Activated CD4-positive, alpha-beta memory T cell treated with anti-CD3 and anti-CD28 coated beads, Interleukin-2, amount 10 ng/mL, durations not matched to agents 7 days and 5 days (primary cell): ENCODE measurements at places on chromosomes 1 and 21.
A peak's percentile ranks its signal among the peaks of the same experiment; 100 is the strongest.

- H3K4me1 ChIP-seq: no peaks in the 10 kb centered on the region
- no peak overlapping the region for H3K4me3 ChIP-seq
- H3K27ac ChIP-seq: no peak overlapping the region
- H3K36me3 ChIP-seq: no peaks in the 10 kb centered on the region
Observed at GRCh38 chr1:217249857-217250256, 381.0 kb downstream of the GPATCH2 start.

GRCh38 chr1:101200513-101200912 lies 36.3 kb upstream of the S1PR1 start:
- peaks cover 32% of the 10 kb centered on the region for H3K36me3 ChIP-seq
- no peaks in the 10 kb centered on the region for H3K27me3 ChIP-seq
- no peak overlapping the region for H3K4me3 ChIP-seq
- peaks cover 35% of the 10 kb centered on the region for H3K4me1 ChIP-seq
- no peak for DNase-seq
- peak overlapping the region; percentile 71 for H3K27ac ChIP-seq

DNA sequence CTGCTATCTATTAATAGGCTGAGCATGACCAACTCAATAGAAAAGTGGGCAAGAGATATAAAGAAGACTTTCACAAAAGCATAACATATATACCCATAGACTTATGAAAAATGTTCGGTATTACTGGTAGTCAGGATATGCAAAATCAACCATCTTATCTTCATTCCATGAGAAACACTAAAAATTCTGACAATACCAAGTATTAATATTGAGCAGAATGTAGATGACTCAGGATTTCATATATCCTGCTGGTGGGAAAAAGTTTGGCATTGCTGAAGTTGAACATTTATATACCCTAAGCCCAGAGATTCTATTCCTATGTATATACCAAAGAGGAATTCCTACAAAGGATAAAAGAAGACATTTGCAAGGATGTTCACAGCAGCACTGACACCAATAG lies 138.3 kb downstream of the CLEC20A start:
- H3K4me3 ChIP-seq: no peak overlapping the region
- no peaks in the 10 kb centered on the region for H3K4me1 ChIP-seq
- H3K36me3 ChIP-seq: no peaks in the 10 kb centered on the region
- no peak overlapping the region for H3K27ac ChIP-seq
- H3K27me3 ChIP-seq: no peaks in the 10 kb centered on the region

DNA sequence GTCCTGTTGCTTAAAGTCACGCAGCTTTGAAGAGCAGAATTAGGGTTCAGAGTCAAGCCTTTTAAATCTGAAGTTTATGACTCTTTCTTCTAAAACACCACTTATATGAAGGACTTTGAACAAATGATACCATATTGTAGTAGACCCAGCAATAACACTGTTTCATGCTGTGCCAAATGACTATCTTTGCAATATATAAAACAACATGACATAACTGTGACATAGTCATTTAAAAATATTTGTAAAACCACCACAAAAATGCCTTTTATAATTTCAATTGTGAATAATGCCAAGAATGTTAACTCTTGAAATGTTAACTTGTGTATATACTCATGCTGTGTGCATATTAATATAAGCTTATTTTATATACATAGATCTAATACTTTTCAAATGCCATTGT lies 452.1 kb upstream of the NEGR1 start:
- no peaks in the 10 kb centered on the region for H3K4me1 ChIP-seq
- no peaks in the 10 kb centered on the region for H3K27me3 ChIP-seq
- H3K36me3 ChIP-seq: no peaks in the 10 kb centered on the region
- H3K27ac ChIP-seq: no peak overlapping the region

- peaks cover 32% of the 10 kb centered on the region for H3K36me3 ChIP-seq
- no peaks in the 10 kb centered on the region for H3K4me1 ChIP-seq
- no peaks in the 10 kb centered on the region for H3K27me3 ChIP-seq
Observed at GRCh38 chr1:6675941-6676340, 25.7 kb downstream of the DNAJC11 start.

GRCh38 chr1:224789311-224789710 lies 140.2 kb upstream of the DNAH14 start:
- peaks cover 4% of the 10 kb centered on the region for H3K4me1 ChIP-seq
- no peak overlapping the region for H3K27ac ChIP-seq
- no peak overlapping the region for H3K4me3 ChIP-seq
- H3K27me3 ChIP-seq: peaks cover 2% of the 10 kb centered on the region
- H3K36me3 ChIP-seq: no peaks in the 10 kb centered on the region
